Body of pancreas (tissue), 4 donors: ENCODE measurements at places on chromosomes 2 and 18.

DNA sequence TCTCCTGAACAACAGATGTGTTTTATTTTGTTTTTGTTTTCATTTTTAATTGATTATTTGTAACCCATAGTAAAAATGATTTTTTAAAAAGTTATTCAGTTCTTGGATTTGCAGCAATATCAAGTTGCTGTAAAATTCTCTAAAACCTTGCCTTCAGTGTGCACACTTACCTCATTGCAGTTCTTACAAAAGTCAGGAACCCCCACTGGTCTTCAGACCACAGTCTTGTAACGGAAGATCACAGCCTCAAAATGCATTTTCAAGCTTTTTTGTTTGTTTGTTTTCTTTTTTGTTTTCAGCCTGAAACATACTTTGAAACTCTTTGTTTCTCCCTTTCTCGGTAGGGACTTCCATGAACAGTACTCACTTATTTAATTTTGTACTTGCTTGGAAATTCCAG is 1012.8 kb upstream of the GYPC start:
- no peak for DNase-seq

GRCh38 chr2:76268484-76268883 is 557.8 kb upstream of the GCFC2 start:
- DNase-seq: no peak

DNA sequence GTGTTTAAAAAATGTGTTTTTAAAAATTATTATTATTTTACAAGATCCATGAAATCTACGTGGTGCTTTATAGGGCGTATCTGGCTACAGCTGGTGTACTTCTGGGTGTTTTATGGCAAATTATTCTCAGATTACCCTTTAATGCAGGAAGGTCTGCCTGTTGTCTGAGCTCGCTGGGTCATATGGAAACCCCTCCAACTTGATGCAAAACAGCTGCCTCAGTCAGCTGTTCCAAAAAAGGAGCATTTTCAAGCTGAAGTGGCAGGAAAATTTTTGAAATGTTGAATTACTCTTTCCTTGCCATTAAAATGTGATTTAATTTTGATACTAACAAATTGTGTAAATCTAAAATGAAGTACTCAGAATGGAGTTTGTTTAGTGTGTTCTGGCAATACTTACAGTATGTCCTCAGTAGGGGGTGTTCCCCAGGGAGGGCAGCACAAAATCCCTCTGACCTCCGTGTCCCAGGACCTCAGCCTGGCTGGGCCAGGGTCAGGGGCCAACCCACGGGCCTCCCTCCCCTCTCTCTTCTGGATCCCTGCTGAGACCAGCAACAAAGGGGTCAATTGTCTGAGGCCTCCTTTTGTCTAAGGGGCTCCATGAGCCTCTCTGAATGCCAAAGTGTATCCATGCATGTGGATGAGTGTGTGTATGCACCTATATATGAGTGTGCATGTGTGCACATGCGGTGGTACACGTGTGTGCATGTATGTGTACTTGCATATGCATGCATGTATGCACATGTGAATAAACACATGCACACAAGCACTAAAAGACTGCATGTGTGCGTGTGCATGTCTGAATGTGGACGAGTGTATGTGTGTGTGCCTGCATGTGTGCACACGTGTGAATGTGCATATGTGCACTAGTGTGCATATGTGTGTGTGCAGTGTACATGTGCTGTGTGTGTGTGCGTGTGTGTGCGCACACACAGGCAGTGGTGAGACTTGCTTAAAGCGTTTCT is 105.4 kb downstream of the ACOXL start:
- DNase-seq: no peak

- DNase-seq: peak; percentile 12
Observed at GRCh38 chr2:101736861-101737291, 39.4 kb downstream of the MAP4K4 start.

DNA sequence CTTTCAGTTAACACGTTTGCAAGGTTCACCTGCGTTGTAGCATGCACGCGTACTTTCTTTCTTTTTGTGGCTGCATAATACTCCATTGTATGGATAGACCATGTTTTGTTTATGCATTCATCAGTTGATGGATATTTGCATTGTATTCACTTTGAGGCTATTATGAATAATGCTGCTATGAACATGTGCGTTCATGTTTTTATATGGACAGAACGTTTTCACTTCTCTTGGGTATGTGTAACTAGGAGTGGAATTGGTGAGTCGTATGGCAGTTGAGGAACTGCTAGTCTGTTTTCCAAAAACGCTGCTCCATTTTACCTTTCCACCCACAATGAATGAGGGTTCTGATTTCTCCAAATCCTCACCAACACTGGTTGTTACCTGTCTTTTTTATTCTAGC is 244.3 kb downstream of the GLI2 start:
- no peak for DNase-seq

DNA sequence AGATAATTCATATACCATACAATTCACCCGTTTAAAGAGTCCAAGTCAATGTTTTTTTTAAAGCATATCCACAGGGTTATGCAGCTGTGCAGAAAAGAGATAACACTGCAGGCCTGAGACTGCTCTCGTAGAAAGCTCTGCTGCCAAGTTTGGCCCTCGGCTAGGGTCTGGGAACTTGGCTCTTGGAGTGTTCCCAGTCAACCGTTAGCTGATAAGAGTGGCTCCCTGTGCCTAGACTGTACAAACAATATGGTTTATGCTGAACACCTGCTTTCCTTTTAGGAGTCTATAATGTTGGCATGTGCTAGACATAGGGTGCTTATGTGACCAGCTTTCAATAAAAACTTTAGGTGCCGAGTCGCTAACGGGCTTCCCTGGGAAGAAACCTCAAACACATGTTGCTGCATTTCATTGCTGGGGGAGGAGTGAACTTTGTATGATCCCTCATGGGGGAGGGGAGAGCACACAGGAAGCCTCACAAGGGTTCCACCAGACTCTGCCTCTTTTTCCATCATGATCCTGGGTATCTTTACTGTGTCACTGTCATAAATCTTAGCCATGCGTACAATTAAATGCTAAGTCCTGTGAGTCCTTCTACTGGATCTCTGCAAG is 34.7 kb downstream of the RFX8 start:
- peak; percentile 61 for DNase-seq

- peak; percentile 52 for DNase-seq
Observed at GRCh38 chr2:69565431-69565839, 78.1 kb downstream of the AAK1 start.

DNA sequence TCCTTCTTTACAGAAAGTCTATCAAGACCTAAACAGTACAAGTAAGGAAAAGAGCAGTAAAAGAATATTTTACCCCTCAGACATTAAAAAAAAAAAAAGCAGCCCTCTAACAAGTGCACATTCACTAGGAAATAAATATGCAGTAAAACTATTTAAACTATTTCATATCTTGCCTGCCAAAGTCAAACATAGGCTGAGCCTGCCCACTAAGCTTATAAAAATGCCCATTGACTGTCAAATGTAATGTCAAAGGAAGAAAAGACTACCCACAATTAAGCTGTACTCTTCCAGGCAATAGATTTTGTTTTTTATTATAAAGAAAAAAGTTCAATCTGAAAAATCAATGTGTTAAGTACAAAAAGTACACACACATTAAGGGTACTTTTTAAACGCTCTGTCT is 11.8 kb downstream of the ALS2 start:
- no peak for DNase-seq

- no peak for DNase-seq
Observed at GRCh38 chr18:78719821-78720220, 259.8 kb upstream of the SALL3 start.

GRCh38 chr2:208546107-208546506 is 139.5 kb downstream of the PTH2R start:
- no peak for DNase-seq

- no peak for DNase-seq
Observed at GRCh38 chr2:173898996-173899395, 66.2 kb downstream of the SP3 start.

- DNase-seq: no peak
Observed at GRCh38 chr18:10379522-10379921, 74.9 kb upstream of the APCDD1 start.

DNA sequence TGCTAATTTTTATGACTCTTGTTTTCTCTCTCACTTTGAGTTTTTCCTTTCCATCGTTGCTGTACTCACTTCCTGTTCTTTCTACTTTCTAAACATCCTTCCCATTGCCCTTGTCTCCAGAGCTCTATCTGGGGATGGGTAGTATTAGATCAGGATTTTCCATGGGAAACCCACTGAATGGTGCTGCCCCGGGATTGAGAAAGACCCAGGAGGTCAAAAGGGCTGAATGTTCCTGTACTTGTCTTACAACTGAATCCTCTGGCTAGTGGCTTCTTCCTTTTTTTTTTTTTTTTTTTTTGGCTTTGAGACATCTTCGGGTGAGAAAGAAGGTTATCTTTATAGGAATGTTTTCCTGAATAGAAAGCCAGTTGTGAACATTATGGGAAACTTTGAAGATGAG is 364.8 kb upstream of the SLC14A2 start:
- DNase-seq: no peak

GRCh38 chr2:45922577-45922988 is 271.1 kb downstream of the PRKCE start:
- DNase-seq: peak; percentile 52

DNA sequence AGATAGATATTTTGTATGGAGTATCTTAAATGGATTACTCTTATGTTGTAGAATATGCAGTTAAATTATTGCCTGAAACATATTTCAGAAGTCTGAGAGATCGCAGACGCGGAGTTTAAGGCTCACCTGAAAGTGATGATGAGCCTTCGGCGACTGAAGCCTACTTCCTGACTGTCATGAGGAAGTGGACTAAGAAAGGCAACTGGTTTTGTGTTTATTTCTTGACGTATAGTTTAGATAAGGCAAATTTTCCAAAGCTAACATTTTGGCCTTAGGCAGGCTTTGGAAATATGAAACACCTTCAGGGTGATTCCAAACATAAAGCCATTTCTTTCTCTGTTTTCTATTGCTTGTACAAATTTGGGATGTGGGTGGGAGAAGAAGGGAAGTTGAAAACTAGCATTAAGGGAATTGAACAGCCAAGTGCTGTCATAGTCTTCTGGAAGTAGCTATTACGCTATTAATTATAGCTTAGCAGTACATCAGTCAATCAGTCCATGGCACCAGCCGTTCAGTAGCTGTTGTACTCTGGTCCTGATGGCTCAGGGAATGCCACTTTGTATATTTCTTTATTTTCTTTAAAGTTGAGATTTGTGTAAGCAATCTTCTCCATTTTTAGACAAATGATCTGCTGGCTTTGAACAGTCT is 1.5 kb downstream of the GRHL1 start:
- DNase-seq: no peak

- no peak for DNase-seq
Observed at GRCh38 chr2:44549856-44550255, 188.1 kb downstream of the CAMKMT start.

GRCh38 chr18:67451960-67452359 is 64.6 kb downstream of the DSEL start:
- DNase-seq: no peak

DNA sequence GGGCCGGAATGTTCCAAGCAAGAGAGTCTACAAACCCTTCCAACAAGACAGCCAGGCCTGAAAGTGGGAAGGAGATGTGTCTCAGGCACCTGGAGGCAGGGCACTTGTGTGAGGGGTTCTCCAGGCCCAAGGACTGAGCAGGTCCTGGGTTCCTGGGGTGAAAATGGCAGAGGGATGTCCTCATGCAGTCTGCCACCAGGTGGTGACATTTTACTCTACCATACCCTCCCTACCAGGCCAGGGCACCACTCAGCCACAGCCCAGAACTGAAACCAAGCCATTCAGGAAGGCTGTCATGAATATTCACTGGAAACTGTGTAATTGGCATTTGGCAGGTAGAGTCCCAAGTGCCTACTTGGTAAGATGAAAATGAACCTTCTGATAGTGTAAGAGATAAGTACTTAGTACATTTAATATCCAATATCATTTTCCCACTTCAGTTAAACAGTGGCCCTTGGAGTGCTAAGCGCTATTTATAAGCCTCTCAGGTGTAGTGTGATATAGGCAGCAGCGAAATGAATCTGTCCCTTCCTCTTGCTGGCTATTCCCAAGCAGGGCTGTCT is 185.1 kb downstream of the MYO5B start:
- DNase-seq: peak; percentile 67

DNA sequence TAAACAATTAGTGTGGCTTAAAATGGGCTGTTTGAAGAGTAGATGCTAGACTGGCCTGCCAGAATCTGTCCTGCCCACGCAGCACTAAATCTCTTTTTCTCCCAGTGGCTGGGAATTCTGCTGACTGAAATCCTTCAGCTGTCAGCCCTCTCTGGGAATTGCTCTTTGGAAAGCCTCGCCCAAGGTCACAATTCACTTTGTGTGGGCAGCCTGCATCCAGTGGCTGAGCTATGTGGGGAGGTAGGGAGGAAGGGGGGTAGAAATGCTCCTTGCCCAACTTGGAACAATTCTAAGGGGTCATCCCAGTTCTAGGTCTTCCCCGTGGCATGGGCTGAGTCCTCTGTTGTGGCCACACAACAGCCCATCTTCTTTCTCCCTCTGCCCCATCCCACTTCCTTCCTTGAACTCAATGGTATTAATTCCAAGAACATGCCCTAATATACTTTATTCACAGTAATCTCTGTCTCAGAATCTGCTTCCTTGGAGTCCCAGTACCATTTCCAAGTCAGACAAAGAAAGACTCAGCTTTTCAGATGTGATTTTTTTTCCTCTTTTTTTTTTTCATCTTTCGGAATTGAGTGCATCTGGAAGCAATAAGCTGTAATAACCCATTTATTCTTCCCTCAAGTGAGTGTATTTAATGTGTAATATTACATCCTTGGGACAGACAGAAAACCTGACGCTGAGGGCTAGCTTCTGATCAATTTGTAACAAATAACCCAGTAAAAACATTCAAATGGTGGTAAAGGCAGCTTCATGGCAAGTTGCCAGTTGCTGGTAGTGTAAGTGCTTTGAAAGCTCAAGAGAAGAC is 189.4 kb downstream of the GPD2 start:
- DNase-seq: no peak

DNA sequence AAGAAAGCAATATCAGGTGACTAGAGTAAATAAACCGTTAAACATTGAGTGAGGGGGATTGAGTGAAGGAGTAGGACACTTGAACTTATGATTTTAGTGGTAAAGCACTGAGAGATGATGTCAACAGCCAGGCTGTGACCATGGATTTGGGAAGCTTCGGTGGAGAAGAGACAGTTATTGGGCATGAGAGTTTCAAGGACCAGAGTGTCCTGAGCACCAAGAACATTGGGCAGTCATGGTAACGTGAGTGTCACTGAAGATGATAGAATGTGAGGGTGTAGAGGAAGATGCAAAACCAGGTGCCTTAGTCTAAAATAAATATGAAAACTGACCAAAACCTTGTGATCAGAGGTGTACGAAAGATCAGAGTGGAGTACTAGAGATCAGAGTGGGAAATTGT is 248.1 kb downstream of the ASXL3 start:
- no peak for DNase-seq

DNA sequence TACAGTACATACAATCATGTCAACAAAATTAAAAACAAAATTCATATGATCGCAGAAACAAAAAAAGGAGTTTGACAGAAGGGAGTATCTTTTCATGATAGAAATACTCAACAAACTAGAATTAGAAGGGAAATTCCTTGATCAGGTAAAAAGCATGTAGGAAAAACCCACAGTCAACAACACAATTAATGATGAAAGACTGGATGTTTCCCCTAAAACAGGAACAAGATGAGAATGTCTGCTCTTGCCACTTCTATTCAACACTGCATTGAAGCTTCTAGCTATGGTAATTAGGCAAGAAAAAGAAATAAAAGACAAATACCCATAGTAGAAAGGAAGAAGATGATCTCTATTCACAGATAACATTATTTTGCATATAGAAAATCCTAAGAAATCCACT is 87.1 kb downstream of the SRBD1 start:
- no peak for DNase-seq

GRCh38 chr18:11496526-11497172 is 112.7 kb upstream of the SLC35G4 start:
- DNase-seq: no peak

- no peak for DNase-seq
Observed at GRCh38 chr2:54528311-54528955, 72.3 kb downstream of the SPTBN1 start.
